ENCODE measurements at places on chromosomes 11 and 22.

DNA sequence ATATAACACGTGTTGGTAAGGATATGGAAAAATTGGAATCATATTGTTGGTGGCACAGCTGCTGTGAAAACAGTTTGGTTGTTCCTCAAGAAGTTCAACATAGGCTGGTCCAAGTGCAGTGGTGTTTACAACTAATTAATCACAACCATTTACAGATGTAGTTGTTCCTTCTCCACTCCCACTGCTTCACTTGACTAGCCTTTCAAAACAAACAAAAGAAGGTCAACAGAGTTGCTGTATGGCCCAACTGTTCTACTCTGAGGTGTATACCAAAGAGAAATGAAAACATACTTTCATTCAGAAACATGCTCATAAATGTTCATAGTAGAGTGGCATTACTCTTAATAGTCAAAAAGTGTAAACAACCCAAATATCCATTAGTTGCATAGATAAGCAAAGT is 36.6 kb upstream of the ACAT1 start:
- DNase-seq: no peak

- DNase-seq: no peak
These were observed 27.2 kb downstream of the ARHGEF12 start for GRCh38 chr11:120363436-120363835.

DNA sequence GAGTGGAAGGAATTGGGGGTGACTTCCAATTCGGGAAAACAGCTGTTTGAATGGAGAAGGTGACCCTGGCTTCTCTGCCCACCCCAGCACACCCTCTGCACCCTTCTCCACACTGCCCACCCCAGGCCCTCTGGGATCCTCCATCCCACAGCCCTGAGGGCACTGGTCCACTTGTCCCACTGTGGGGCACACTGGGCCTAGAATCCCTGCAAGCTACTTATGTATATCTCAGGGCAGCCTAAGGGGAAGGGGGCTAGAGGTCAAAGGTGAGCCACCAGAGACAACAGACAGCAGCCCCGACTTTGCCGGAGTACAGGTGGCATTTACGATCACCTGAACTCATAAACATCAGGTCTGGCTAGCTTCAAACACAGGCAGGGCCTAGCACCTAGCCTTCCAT is 673 bp upstream of the SCUBE2 start:
- DNase-seq: no peak

- peak; percentile 97 for DNase-seq
These were observed 143.9 kb downstream of the INSC start for GRCh38 chr11:15258433-15259165.

DNA sequence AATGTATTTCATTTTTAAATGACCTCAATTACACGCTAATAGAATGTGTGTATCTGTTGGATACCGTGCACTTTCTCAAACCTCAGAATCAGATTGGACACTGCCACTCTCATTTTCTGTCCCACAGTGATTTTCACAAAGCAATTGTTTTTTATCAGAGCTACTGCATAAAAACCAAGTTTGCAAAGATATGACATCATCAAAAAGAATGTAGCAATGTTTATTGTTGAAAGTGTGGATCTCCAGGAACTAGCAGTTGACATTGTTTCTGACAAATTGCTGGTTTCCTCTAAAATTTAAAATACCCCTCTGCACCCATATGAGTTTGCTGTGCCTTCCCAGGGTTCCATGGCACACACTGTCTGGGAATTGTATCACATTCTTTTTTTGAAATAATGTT is 362.7 kb upstream of the DDI1 start:
- DNase-seq: no peak

DNA sequence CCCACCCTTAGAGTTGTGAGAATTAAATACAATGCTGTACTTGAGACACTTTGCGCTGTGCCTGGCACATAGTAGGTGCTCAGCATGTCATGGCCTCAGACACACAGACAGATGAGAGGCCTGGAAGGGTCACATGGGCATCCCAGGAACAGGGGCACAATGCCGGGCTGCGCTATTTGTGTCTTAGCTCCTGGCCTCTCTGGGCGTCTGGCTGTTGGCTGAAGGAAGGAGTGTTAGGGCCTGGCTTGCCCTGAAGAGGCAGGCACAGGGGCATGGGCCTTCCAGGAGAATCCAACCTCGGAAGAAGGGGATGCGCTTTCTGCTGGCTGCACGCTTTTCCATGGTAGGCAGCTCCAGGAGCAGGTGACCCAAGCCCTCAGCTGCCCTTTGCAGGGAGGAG is 41.4 kb downstream of the ST14 start:
- no peak for DNase-seq

DNA sequence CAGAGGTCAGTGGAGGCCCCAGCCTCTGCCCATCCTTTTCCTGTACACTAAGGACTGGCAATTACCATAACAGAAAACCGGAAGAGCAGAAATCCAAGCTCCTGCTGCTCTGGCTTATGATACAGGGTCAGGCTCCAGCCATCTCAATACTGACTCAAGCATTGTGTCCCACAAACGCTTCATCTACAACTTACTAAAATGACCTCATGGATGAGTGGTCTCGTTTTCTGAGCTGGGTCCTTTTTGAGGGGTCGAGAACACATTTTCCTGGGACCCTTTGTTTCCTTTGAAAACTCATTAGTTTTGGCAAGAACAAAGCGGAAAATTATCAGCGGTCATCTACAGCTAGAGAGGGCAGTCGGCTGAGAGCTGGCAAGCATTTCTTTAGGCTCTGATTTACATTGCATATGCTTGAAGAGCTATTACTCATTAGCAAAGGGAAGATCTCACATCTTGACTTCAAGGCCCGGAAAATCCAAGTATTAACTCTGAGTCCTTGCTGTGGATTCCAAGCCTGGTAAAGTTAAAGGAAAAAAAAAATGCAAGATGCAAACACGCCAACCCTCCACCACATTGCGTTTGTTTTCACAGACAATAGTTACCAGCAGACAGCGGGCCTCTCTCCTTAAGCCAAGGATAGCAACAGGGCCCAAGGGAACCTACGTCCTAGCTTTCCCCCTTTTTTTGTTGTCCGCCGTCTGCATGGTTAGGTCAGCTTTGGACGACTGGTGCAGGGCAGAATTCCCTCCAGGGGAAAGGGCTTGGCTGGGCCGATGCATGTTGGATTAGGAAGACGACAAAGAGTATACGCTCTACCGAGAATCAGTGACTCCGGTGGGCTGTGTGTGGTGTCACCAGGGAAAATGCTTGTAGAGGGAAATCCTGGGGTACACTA is 1.8 kb downstream of the TESMIN start:
- peak; percentile 56 for DNase-seq

DNA sequence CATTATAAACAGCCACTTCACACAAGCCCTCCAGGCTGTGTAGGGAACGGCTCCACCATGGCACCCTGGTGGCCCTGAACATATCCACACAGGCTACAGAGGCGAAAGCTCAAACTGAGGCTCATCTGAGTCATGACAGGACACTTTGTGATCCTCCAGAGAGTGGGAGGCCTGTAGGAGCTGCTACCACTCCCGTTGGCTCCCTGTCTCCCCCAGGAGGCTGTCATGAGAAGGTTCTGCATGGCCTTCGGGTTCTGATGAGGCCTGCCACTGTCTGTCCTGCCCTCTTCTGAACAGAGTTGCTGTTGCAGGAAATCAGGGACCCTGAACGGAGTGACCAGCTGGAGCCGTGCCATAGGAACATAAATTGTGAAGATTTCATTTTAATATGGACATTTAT is 23.8 kb upstream of the ALDH3B2 start:
- DNase-seq: peak; percentile 57

- DNase-seq: no peak
These were observed 13.6 kb downstream of the PPIL2 start for GRCh38 chr22:21679383-21679782.

DNA sequence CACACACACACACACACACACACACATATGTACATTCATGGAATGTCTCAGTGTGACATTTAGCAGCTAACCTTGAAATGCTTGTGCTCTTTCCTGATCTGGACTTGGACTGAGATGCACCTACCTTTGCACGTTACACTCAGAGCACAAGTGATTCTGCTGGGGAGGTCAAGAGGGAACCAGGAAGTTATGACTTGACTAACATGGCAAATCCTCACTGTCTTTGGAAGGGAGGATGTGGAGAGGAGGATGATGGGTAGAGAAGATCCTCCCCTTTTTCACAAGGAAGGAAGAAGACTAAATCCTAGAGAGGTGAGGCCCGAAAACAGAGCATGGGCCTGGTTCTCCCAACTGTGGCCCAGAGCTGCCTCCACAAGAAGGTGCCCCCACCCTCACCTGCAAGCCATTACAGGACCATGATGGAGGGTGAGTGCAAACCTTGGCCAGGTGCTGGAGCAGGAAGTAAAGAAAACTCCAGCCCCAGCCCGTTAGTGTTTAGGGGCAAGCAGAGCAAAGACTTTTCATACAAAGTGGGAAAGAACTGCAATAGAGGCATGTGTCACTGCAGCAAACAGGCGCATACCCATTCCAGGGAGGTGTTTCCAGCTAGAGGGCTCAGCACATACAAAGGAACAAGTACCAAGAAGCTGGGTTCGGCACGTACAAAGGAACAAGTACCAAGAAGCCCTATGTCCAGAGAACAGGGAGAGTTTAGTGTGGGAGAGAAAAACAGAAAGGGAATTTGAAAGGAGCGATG is 26.4 kb downstream of the SCN4B start:
- peak; percentile 82 for DNase-seq

DNA sequence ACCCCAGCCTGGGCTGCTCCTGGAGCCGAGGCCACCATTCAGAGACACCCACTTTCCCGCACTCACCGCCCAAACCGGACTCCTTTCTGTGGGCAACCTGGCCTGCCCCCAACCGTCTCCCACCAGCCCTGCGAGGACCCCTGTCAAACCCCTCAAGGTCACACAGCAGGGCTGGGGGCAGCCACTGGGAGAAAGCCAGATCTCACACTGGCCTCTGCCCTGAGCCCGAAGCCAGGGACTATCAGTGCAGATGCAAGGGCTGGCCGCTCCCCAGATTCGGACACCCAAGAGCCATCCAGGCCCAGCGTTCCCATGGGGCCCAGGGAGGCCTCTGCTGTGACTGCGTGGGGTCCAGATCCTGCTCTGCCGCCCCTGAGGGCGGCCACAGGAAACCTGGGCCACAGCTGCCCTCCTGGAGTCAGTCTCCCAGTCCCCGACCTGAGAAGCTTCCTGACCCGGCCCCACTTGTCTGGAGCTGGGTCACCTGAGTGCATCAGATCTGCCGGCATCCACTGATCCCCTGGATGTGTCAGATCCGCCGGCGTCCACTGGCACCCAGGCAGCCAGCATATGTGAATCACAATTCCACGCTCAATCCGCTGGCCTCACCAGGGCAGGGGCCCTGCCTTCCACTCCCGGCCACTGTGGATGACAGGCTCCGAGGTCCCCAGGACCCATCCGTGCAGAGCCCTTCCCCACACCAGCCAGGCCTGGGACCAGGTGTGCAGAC is 139.7 kb downstream of the BRD1 start:
- no peak for DNase-seq

DNA sequence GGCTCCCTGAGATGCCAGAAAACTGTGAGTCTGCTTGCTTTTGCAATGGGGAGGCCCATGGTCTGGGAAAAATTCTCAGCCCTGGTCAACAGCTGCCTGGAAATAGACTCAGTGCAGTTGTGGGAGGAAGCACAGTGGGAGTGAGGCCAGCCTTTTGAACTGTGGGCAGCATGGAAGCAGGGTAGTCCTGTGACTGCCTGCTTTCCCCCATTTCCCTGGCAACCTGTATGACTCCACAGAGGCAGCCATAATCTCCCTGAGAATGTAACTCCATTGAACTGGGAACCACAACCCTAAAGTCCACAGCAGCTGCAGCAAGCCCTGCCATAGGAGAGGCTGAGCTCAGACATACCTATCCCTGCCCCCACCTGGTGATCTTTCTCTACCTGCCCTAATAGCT is 494.6 kb upstream of the FAT3 start:
- no peak for DNase-seq

DNA sequence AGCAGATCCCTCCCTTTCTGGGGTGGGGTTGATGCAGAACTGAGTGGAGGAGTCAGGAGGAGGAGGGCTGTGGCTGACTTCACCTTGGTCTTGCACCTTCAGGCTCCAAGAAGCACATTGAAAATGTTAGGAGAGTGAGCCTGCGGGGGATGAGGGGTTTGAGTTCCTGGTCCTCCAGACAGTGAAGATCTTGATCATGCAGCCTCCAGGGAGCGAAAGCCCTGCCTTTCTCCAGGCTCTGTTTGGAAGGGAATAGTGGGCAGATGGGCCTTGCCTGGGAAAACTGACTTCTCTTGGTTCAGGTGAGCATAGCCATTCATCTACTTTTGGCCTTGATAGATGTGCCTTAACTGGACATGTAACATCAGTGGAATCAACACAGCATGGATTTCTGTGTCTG is 267.6 kb upstream of the B3GAT1 start:
- no peak for DNase-seq

DNA sequence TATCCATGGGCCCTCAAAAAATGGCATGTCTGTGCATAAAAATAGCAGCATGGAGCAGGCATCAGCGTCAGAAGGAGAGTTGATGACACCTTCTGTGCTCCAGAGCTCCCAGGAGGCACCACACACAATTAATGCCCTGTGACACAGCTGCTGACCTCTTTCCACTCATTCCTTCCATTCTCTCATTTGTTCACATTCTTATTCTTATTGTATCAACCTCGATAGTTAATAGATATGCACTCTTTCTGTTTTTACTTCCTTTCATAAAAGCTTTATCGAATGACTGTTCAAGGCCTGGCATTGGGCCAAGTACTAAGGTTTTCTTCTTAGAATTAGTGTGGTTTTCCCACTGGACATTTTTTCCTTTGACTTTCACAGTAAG is 266.0 kb upstream of the MTNR1B start:
- no peak for DNase-seq

DNA sequence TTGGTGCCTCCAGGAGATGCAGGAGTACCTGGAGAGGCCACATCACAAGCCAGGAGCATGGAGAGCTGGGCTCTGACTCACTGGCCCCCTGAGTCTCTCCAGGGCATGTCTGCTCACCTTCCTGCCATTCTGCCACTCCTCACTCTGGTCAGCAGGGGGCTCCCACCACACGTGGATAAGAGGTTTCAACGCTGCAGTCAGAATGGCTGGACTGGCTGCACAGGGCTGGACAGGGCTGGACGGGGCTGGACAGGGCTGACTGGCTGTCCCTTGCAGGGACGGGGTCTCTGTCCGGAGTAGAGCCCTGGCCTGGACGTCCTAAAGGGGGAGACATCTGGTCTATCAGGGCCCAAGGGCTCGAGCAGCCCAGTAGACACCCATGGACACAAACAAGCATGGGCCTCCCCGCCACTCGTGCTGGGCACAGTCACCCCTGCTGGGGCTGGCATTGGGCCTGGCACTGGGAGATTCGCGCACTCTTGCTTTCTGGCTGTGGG is 34.6 kb downstream of the CYTH4 start:
- DNase-seq: peak; percentile 81

- DNase-seq: no peak
These were observed 29.1 kb upstream of the RELT start for GRCh38 chr11:73347067-73347466.

DNA sequence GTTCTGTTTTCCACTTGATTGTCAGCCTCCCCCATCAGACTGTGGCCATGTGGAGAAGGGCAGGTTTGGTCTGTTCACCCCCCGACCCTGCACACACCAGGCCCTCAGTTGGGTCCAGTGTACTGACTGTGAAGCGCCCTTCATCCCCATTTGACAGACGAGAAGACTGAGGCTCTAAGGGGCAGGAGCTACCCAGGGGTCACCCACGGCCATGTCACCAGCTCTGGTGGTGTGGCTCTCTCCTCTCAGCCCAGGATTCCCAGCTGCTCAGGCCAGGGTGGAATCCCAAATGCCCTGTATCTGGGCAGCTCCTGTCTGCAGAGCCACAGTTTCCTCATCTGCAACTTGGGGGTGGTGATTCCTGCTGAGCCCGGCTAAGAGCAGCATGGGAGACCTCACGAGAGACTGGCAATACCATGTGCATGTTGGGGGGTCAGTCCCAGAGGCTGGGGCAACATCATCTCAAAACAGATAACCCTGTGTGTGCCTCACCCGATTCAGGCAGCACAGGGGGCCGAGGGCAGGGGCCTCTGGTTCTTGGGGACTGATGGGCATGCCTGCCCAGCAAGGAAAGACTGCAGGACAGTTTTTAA is 46.6 kb downstream of the MN1 start:
- DNase-seq: no peak

Measured in NCI-H526 (cell line).